ENCODE measurements at places on chromosomes 2 and 18. TPM values are rescaled to one million over a fixed set of nuclear protein-coding genes. Genes with fewer than 3 reads are reported as not detected.

The DSC2 gene
- 13.9 TPM for total RNA-seq

The NEUROD1 gene
- total RNA-seq: not detected

The DCC gene
- not detected for total RNA-seq

The PTPRN gene
- not detected for total RNA-seq

The KLHL41 gene
- not detected for total RNA-seq

The MROH2A gene
- 2.9 TPM for total RNA-seq

The COL5A2 gene
- 0.55 TPM for total RNA-seq

The VIT gene
- not detected for total RNA-seq

Measured in PC-9 (cell line).